GM10248 (cell line): ENCODE measurements at places on chromosomes 5 and 9.

- DNase-seq: no peak
Measured at GRCh38 chr5:10301266-10301665, 6.4 kb downstream of the CMBL start.

- no peak for DNase-seq
Measured at GRCh38 chr5:142906863-142907671, 136.9 kb downstream of the ARHGAP26 start.

DNA sequence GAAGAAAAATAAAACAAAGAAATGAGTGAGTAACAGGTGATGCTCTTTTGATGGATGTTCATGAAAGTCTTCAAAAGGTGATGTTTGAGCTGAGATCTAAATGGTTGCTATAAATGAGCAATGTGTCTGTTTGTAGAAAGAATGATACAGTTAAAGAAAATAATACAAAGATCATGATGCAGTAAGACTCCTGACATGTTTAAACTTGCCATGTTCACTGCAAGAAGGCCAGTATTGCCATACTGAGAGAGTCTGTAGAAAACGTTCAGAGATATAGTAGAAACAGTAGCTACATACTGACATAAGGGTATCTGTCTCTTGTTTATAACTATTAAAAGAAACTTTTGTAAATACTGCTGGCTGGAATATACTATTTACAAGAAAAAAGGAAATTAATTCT lies 1609.2 kb upstream of the ACO1 start:
- no peak for DNase-seq

DNA sequence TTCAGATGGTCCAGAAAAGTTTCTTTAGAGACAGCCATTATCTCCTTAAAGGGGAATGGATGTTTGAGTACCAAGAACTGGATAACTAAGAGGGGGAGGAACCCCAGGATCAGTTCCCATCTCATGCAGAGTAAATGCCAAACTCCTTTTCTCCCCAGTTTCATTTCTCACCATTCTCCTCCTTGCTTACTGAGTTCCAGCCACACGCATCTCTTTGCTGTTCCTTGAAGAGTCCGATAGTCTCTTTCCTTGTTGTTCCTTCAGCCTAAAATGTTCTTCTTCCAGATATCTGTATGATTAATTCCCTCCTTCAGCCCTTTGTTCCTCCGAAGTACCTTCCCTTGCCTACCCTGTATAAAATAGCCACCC lies 30.0 kb downstream of the KDM4C start:
- no peak for DNase-seq

- no peak for DNase-seq
Measured at GRCh38 chr5:6843821-6844220, 130.6 kb downstream of the TENT4A start.

- DNase-seq: no peak
Measured at GRCh38 chr9:94827584-94828304, 101.2 kb downstream of the AOPEP start.
